Fibroblast of pulmonary artery (primary cell): ENCODE measurements at places on chromosomes 7 and 10.

DNA sequence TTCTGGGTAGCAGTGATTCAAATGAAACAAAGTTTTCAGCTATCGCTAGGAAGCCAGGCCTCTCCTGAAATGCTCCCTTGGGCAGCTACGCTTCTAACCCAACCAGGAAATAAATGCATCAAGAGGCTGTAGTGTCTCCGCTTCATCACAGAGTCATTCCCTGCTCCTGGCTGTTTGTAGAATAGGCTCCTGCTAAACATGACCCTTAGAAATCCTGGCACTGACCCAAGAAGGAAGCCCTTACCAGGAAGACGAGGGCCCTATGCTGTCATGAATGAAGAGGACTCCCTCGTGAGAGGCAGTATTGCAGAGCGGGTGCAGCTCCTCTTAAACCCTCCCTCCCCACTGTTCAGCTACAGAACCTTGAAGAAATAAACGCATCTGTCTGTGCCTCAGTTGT lies 48.3 kb downstream of the NOD1 start:
- DNase-seq, result peak; percentile 16

DNA sequence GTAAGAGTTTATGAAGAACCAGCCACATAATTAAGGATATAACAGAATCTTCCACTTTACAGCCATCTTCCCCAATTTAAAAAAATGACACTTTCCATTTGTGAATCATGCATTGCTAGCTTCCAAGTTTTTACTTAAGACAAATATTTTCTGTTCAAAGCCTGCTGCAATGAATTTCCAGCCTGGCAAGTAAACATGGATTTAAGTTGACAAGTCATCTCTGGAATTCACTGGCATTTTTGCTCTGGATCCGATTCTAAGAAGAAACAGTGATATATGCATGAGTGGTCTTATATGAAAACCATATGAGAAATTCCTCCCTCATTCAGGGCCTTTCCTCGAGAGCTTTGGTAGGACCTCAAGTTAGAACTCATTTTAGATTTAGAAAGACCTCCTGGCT lies 116.1 kb upstream of the CDCA7L start:
- DNase-seq, result no peak

DNA sequence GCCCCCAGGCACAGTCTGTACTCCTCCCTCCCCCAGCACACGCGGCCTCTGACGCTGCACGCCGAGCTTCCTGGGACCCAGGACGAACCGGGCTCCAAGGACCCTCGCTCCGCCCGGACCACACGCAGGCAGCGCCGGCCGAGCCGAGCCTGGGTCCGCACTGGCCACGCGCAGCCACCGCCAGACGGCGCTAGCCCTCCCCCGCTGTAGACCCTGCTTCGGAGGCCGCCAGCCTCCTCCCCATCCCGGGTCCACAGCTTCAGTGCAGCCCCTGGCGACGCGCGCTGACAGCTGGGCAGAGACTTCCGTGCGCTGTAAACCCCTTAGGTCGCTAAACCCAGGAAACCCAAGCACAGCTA lies 936 bp upstream of the TCERG1L start:
- no peak for DNase-seq

GRCh38 chr10:113711142-113711541 lies 31.4 kb downstream of the CASP7 start:
- no peak for DNase-seq

DNA sequence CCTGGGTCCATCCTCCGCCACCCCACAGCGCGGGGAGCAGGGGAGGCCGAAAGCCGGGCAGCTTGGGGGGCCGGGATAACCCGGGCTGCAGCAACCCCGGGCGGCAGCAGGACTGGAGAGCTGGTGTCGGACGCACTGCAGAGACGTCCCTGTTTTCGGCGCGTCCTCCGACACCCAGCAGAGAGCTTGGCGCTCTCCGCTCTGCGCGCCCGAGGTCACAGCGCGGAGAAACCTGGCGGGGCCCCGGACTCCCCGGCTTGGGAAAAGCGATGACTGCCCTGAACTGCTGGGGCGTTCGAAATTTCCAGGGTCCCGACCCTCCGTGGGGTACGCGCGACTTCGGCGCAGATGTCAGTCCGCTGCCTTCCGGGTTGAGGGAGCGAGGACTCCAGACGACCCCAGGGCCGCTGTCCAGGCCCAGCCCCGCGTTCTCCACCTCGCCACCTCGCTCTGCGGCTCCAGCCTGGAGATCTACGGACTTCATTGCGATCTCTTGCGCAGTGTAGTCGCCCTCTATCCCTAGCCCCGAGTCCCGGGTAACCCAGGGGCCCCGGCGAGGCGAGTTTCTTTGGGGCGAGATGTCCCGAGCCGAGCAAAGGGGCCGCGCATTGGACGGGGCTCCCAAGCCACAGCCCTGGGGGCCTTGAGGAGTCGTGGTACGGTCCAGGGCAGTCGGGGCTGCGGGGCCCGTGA lies 617 bp upstream of the FOXI2 start:
- DNase-seq, result no peak

DNA sequence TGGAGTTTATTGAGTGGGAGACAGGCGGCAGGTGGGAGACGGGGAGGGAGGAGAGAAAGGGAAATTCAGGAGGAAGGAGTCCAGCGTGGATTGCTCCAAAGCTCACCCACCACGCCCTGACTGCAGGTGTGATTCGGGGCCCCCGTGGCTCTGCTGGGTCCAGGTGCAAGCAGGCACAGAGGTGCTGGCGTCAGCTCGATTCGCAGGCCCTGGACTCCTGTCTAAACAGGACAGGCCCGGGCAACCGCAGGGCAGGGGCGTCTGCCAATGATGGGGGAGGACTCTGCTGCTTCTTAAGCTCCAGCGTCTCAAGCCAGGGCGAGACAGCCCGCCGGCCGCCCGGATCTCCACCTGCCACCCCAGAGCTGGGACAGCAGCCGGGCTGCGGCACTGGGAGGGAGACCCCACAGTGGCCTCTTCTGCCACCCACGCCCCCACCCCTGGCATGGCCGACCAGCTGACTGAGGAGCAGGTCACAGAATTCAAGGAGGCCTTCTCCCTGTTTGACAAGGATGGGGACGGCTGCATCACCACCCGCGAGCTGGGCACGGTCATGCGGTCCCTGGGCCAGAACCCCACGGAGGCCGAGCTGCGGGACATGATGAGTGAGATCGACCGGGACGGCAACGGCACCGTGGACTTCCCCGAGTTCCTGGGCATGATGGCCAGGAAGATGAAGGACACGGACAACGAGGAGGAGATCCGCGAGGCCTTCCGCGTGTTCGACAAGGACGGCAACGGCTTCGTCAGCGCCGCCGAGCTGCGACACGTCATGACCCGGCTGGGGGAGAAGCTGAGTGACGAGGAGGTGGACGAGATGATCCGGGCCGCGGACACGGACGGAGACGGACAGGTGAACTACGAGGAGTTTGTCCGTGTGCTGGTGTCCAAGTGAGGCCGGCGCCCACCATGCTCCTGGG lies at the start of gene CALML3:
TSS of gene CALML3 (plus strand) at position 321 of the 920 bp plus-strand sequence. CDS start at position 446, 125 bp downstream.
- DNase-seq, result no peak

DNA sequence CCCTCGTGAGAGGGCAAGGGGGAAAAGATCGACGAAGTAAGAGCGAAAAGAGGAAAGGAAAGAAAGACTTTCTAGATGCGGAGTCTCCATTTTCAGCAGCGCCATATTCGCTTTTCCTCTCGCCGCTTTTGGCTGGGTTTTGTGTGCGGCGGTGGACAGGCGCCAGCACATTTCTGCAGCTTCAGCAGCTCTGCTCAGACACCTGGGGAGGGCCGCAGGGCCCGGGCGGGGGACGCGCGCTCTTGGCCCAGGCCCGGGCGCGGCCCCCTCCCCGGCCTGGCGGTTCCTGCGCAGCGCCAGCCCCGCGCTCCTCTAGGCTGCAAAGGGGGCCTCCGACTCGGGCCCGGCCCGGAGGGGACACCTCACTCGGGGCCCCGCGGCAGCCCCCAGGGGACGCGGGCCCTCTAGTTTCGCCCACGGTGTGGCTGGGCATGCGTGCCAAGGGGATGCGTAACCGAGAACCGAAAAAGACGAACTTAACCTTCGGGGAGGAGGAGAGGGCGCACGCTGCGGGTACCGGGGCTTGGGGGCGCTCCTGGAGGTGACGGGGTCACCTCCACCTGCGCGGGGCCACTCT lies 34.5 kb upstream of the EBLN1 start:
- peak; percentile 60 for DNase-seq

DNA sequence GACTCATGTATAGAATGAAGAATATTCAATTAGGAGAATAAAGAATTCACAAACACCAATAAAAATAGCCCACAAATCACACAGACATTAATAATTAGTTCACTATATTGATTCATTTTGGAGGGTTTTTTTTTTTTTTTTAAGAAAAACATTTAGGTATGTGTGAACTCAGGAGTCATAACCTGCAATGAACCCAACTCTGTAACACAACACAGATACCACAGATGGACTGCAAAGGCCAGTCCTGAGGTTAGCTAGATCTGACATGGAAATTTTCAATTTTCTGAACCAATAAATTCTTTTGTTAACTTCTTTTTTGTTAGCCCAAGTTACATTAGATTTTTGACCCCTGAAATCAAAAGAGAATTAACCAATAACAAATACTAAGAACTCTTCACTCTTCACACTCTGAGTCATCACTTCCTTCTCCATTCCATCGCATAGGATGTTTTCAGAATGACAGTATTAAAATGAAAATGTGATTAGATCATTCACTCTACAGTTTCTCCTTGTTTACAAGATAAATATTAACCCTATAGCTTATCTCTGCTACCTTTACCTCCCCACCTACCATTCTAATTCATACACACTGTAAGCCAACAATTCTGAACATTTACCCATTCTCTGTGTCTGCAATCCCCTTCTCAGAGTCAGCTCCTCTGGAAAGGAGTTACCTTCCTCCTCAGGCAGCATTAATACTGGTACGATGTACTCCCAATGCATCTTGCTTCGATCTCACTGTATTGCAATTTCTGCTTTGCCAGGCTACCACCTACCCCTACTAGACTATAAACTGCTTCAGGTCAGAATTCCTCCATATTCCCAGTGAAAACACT lies 141.5 kb downstream of the LRRN3 start:
- DNase-seq, result peak; percentile 57

DNA sequence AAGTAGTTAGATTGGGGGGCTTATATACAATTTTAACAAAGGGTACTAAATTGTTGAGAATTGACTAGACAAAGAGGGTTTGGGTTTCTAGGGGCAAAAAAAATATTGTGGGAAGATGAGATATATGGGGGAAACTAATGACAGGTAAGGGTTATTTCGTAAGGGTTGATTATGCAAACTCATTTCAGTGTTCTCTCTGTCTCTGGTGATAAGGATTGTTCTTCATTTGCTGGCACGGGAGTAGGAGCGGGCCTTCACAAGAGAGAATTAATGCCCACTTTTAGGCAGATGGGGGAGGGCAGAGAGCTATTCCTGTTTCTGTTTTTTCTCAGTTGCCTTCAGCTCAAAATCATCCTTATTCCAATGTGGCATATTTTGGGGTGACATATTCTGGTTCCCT lies 258.4 kb downstream of the EXOC4 start:
- DNase-seq, result no peak

- DNase-seq, result no peak
Observed at GRCh38 chr7:140989068-140989467, 25.7 kb downstream of the MRPS33 start.

DNA sequence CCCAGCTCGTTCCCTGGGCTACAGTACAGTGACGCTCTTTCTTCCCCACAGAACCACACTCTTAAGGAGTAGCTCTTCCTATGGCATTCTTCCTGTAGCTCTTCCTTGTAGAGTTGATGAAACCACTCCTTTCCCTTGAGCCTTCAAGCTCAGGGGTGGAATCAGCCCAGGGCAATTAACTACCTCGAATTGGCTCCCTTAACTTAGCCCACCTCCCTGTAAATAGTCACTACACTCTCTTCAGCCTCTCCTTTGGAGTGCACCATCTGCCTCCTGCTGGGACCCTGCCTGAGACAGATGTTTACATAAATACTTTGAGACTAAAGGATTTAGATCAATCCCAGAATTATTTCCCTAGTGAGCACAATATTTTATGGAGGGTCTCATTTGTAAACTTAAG lies 537.8 kb upstream of the AUTS2 start:
- no peak for DNase-seq

DNA sequence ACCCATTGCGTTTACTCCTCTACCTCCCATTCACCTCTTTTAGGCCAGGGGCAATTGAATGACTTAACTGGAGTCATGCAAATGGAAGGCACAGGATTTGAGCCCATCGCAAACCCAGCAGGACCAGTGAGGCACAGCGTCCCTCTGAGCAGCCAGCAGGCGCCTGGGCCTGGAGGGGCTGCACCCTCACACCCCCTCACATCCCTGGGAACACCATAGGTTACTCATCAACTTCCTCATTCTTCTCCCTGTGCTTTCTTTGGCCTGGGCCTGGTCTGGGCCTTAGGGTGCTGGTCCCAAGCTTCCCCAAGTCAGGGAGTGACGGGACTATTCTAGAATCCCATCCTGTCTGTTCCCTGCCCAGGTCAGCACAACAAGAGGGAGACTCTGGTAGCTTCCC lies 169.4 kb upstream of the EEPD1 start:
- DNase-seq, result no peak

GRCh38 chr10:21531164-21531563 lies 2.9 kb upstream of the MLLT10 start:
- peak; percentile 21 for DNase-seq

GRCh38 chr7:91752102-91752501 lies 128.4 kb downstream of the MTERF1 start:
- no peak for DNase-seq

DNA sequence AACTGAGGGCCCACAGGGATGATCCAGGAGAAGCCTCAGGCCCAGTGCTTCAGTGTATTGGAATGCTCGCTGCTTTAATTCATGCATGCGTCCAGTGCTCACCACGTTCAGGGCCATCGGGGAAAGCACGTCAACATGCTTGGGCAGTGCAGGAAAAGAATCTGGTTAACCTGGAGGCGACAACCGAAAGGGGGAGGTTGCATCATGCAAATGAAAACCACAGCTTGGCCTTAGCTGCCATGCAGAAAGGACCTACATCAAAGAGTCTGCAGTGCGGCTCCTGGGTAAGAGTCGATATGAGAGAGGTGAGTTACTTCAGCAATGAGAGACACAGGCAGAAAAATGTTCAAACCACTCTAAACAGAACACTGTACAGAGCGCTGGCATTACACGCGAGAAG lies 440.1 kb downstream of the KCNMA1 start:
- DNase-seq, result no peak

GRCh38 chr7:157445246-157445955 lies 108.6 kb downstream of the DNAJB6 start:
- no peak for DNase-seq

- peak; percentile 46 for DNase-seq
Observed at GRCh38 chr7:47782022-47782421, 166.2 kb downstream of the PKD1L1 start.
